Hematopoietic multipotent progenitor cell treated with erythropoietin and hydrocortisone succinate and interleukin-3 and kit ligand, for 6 days (in vitro differentiated cells): ENCODE measurements at places on chromosomes 11 and 22.

GRCh38 chr11:86103808-86104207 is 34.9 kb upstream of the PICALM start:
- no peak for DNase-seq

- no peak for DNase-seq
These were observed 21.5 kb downstream of the TSPAN4 start for GRCh38 chr11:863910-864827.

DNA sequence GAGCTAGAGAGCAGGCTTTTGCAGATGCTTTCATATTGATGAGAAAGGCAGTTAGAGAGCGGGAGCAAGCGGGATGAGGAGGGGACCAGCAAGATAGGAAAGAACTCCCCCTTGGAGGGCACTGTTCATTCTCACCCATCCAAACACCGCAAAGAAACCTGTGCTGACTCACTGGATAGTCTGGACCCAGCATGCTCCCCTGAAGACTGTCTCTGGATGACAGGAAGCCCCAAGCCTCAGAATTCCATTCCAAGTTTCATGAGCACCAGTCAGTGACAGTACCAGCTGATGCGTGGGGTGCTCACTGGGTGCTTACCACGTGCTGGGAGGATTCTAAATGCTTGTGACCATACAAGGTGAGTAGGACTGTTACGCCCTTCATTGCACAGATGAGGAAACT is 34.2 kb downstream of the MICAL3 start:
- no peak for DNase-seq

DNA sequence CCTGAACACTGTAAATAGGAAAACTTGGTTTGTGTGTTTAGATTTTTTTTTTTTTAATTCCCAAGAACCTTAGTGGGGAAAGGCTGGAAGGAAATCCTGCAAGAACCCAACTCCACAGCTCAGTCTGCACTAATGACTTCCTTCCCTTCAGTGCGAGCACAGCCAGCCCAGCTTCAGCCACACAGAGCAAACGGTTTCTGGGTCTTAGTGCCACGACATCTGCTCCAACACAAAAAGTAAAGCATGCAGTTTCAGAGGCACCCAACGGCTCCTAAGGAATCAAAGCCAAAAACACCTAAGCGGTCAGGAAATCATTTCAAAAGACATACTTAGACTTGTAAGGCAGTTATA is 236.1 kb downstream of the TTC28 start:
- peak; percentile 68 for DNase-seq

DNA sequence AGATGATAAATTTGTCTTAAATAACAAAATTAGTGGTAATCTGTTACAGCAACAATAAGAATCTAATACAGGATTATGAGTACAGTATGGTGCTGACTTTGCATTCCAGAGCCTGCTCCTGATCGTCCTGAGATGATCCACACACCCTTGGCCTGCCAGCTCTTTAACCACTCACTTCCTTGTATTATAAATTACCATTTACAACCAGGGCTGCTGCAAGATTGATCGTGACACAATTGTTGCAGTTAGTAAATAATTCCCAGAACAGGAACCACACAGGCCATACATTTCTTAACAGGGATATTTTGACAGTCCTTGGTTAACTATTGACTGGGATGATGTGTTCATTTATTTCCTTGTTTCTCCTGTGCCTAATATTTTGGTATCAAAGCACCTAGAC is 3.8 kb upstream of the CBLIF start:
- no peak for DNase-seq

DNA sequence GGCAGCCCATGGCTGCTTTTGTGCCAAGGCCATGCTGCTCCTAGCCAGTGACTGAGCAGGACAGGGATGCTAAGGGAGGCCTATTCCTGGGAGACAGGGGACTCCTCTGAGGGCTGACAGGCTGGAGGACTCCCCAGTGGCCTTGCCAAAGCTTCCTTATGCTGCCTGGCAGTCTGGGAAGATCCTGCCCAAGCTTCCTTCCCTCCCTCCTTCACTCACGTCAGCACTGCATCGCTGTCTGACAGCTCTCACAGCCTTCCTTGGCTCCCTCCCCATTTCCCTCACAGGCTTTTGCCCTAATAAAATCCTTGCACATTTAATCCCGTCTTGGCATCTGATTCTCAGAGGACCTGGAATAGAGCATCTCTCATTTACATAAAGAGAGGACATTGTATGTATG is 26.5 kb downstream of the HTR3A start:
- DNase-seq = no peak

DNA sequence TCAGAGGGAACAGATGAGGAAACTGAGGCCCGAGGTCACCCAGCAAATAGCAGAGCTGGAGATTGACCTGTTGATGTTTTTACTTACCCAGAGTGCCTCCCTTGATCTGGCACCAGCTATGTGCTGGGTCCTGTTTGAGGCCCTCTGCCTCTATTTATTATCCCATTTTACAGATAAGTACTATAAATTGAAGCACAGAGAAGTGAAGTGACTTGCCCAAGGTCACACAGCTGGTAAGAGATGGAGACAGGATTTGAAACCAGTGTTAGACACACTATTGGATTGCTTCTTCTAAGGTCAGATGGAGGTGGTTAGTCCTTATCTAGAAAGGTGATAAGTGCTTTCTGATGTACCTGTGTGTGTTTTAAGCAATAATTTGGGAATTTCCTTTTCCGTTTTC is 13.5 kb downstream of the SGSM1 start:
- DNase-seq = no peak

DNA sequence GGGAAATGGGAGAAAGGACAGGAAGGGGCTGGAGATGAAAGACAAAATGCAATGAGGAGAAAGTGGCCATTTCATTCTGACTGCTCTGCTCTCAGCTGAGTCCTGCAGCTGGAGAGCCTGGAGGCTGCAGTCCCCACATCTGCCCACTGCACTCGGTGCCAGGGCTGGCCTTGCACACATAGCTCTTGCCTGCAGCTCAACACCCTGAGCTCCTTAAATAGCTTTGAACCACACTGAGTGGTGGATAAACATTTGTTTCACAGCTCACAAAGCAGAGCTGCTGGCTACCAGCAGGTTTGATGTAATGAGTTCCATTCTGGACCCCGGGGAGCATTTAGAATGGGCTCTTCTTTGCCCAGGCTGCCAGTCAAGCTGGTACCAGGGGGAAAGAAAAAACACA is 426.1 kb upstream of the CADM1 start:
- no peak for DNase-seq

- DNase-seq = no peak
These were observed 7.1 kb downstream of the PLAAT4 start for GRCh38 chr11:63543711-63544110.

GRCh38 chr11:32312206-32312817 is 123.0 kb downstream of the WT1 start:
- no peak for DNase-seq
